ENCODE measurements at places on chromosomes 12 and 14.

DNA sequence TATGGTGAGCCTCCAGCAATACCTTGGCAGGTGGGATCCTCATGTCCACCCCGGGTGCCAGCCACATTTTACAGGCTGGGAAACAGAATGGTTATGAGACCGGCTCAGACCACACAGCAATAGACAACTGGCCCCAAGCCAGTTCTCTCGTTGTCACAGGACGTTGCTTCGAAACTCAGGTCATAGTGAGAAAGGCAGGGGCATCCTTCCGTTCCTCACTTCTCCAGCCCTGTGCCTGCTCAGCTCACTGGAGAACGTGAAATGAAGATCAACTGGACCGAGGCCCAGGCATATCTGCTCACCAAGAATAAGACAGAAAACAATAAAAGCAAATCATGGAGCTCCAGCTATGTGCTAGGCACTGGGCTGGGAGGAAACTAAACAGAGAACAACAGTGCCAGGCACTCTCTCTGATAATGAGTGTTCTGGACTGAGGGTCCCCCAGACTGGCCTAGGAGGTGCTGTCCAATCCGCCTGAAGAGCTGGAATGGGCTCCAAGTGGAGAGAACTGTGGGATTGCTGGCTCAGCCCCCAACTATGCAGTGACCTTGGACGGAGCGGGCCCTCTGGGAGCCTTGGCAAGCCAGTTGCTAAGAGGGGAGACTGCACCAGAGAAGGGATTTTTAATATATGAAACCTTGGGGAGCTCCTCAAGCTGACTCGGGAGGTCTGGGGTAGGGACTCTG is 18.8 kb upstream of the FAIM2 start:
- no peak for DNase-seq

DNA sequence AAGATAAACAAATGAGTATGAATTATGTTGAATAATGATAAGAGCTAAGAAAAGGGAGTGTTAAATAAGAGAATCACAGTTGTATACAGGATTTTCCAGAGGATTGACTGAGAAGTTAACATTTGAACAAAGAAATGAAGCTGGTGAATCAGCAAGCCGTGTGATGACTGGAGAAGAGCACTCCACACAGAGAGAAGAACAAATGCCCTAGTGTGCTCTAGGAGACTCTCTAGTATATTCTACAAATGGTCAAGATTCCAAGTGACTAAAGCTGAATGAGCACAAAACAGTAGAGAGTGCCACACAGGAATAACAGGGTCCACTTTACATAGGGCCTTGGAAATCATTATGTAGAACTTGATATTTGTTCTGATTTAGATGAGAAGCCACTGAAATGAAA is 587.1 kb upstream of the ATXN7L3B start:
- no peak for DNase-seq

GRCh38 chr12:83185241-83185640 is 498.5 kb downstream of the TMTC2 start:
- no peak for DNase-seq

DNA sequence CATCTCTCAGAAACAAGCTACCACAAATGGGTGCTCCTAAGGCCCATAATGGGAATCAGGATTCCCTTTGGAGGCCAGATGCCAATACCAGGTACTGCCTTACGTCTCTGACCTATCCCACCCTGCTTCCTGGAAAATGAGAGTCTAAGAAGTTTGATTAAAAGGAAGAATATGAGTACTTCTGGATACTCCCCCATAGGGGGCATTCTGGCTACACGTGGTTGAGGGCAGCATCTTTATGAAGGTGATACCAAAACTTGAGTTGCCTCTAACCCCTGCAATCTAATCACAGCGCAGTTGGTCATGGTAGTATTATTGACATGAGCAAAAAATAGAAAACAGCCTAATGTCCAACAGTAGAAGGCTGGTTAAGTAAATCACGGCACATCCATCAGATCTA is 184.2 kb upstream of the LHX5 start:
- no peak for DNase-seq

GRCh38 chr12:12964255-12964654 is 12.3 kb upstream of the GPRC5D start:
- DNase-seq = no peak

DNA sequence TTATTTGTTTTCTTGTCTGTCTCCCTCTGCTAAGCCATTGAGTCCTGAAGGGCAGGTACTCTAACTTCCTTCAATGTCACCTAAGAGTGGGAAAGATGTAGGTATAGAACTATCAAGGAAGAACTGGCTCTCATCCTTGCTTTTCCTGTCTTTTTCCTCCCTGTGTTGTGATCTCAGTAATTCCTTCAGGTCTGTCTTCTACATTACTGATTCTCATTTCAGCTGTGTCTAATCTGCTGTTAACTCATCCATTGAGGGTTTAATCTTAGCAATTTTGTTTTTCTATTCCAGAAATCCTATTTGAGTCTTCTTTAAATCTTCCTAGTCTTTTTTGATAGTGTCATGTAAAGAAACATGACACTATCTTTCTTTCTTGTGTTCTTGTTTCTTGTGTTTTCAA is 124.5 kb upstream of the PLXNC1 start:
- no peak for DNase-seq

- DNase-seq = no peak
Observed at GRCh38 chr14:72649603-72650227, 244.2 kb downstream of the DPF3 start.

GRCh38 chr14:49619730-49620129 is 696 bp downstream of the RPL36AL start:
- DNase-seq = no peak

- DNase-seq = no peak
Observed at GRCh38 chr12:46221255-46222128, 47.4 kb downstream of the SLC38A1 start.

DNA sequence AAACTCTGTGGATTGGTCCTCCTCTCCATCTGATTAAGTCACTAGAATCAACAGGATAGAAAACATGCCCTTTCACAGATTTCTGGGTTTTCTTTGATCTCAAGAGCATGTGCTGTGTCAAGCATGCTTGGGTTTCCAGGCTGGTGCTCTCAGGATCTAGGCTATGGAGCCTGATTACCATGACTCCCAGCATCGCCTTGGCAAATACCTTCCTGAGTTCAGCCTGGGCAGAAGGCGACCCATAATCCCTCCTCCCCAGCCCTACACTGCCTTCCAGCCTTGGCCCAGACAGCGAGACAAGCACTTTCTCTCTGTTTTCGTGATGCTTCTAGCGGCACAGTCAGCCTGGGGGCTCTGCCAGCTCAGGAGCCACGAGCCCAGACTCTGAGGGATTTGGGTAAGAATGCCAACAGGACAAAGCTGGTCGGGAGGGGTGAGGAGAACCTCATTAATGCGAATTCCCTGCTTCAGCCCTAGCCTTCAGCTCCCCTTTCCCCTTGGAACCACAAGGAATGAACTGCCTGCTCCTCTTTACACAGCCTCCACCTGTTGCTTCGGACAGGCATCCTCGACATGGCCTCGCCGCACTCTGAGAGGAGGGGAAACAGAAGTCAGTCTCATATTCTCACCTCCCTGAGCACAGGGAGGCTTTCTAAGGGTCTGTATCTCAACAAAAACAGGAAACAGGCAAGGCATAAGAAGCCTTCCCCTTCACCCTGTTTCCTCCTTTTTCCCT is 227.1 kb downstream of the MSRB3 start:
- DNase-seq = no peak

DNA sequence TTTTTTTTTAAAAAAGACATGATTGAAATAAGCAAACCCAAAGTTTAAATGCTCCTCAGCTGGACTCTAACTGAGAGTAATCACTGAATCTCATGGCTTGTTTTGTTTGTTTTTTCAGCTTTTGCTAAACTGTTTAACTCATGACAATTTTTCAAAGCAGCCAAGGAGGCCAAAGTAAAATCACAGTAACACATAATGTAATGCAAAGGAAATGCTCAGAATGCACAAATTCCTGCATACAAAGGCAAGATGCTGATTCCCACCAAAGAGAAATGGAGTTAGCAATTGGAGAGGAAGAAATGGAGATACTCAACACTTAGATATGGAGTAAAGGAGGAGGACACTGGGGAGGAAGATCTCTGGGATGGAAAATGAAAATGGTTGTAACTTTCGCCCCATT is 126.2 kb upstream of the SOX5 start:
- no peak for DNase-seq

- DNase-seq = no peak
Observed at GRCh38 chr12:12349711-12350665, at the start of gene MANSC1. TSS of gene MANSC1 (minus strand) at chr12:12350242. CDS start at chr12:12343314, 6,928 bp downstream.

DNA sequence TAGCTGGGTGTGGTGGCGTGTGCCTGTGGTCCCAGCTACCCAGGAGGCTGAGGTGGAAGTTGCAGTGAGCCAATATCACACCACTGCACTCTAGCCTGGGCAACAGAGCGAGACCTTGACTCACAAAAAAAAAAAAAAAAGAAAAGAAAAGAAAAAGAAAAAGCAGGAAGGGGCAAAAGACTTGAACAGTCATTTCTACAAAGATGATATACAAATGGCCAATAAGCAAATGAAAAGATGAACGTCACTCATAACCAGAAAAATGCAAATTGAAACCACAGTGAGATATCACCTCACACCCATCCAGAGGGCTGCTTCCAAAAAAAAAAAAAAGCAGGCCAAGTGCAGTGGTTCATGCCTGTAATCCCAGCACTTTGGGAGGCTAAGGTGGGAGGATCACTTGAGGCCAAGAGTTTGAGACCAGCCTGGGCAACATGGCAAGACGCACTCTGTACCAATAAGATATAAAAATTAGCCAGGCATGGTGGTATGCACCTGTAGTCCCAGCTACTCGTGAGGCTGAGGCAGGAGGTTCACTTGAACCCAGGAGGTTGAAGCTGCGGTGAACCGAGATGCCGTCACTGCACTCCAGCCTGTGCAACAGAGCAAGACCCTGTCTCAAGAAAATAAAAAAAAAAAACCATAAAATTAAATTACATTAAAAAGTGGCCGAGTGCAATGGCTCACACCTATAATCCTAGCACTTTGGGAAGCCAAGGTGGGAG is 20.5 kb downstream of the UBC start:
- no peak for DNase-seq

GRCh38 chr12:82883394-82884355 is 197.0 kb downstream of the TMTC2 start:
- DNase-seq = no peak

DNA sequence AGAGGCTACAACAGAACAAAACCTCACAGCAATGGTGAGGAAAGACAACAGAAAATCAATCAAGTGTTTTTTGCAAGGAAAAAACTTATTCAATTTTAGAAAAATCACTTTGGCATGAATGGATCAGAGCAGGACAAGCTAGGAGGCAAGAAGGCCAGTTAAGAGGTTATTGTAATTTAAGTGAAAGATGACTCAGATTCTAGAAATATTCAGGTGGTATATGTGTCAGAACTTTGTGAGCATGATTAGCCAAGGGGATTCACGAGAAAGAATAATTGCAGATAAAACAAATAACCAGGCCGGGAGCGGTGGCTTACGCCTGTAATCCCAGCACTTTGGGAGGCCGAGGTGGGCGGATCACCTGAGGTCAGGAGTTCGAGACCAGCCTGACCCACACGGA is 12.7 kb downstream of the GCH1 start:
- no peak for DNase-seq

DNA sequence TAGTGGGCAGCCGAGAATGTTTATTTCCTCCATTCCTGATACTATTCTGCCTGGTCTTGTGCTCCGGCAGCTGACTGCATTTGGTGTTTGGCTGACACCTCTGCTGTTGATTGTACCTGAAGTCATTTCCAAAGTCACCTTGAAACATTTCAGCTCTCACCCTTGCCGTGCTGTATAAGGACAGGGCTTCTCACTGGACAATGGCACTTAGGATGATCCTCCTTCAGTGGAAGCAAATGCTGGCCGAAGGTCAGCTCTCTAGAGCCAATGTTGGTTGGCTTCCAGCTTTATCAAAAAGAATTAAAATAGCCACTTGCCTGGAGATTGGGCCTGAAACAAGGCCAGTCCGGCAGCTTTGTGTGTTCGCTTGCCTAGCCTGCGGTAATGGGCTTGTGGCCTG is 44.0 kb downstream of the ACACB start:
- DNase-seq = no peak

GRCh38 chr12:51330186-51330585 is 6.2 kb upstream of the BIN2 start:
- DNase-seq = no peak

DNA sequence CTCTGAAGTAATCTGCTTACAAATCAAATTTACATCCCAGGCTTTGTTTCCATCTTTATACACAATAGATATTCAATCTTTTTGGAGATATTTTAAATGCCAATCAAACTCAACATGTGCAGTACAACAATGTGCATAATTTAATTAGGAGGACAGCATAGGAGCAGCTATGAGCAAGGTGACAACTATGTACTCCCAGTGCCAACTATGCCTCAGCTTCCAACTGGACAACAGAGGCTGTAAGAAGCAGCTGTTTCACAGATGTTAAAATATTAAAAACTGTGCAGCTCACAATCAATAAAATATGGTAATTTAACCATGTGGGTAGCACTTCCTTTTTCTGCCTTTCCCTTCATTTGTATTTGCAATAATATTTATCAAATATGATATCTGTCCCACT is 99.9 kb downstream of the ST8SIA1 start:
- no peak for DNase-seq

DNA sequence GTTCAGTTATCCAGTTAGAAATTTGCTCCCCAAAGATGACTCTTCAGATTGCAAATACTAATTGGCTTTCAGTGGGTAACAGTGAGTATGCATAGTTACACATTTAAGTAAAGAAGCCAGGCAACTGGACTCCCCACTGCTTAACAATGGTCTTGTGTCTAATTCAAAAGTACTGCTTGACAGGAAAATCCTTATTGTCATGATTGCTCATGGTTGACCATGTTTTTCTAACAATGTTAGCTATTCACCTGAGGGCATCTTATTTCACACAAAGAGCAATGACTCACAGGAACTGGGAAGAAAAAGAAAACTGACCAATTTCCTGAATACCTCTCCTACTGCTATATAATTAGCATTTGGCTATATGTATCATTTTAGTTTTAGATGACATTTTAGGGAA is 33.7 kb upstream of the ALG10B start:
- DNase-seq = no peak

DNA sequence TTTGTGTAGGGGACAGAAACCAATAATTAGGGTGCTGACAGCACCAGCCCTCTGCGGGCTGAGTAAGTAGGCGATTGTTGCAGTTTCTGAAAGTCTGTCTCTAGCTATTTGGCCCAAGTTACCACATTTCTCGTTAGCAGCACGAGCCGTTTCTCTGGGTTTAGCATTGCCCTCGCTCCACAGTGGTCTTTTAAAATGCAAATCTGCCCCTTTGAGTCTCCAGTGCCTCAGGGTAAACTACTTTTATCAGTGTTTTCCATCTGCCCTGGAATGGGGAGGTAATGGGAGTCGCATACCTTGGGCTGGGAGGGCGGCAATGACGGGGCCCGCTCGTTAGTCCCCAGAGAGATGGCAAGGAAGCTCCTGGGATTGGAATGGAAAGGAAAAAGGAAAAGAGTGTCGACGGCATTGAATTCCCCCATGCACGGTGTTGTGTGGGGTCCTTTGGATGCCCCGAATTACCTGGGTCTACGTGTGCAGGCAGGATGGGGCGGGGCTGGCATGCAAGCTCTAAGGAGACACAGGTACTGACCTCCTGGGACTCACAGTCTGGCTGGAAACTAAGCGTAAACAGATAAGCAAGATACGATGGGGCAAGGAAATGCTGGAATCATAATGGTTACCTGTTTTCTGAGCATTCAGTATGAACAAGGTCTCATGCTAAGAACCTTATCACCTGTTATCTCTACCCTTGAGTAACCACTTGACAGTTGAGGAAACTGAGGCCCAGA is 131.8 kb upstream of the MAP1LC3B2 start:
- DNase-seq = no peak

Measured in DMS 273 treated with DMSO at 0.1 percent for 48 hours (cell line).